Vagina (tissue), 2 donors: ENCODE measurements at places on chromosomes 2 and 18. TPM values are rescaled to one million over a fixed set of nuclear protein-coding genes. Genes with fewer than 3 reads are reported as not detected.

Gene IL36A
- 2.7 TPM for total RNA-seq

Gene MOCOS
- 2.2 TPM for total RNA-seq

Gene PRADC1
- total RNA-seq = 8.1 TPM

Gene BCL11A
- total RNA-seq = 48.4 TPM

Gene DOK1
- total RNA-seq = 20.1 TPM

Gene PLCD4
- total RNA-seq = 12.0 TPM

Gene VIT
- 56.5 TPM for total RNA-seq

Gene POTEJ
- total RNA-seq = not detected

Gene TNP1
- total RNA-seq = not detected

Gene COLEC12
- 18.9 TPM for total RNA-seq

Gene TSPYL6
- not detected for total RNA-seq

Gene NOSTRIN
- total RNA-seq = 30.0 TPM

Gene PRKD3
- 38.8 TPM for total RNA-seq

Gene FBLN7
- 11.5 TPM for total RNA-seq

Gene DNAH6
- 0.49 TPM for total RNA-seq

Gene LIPG
- 1.7 TPM for total RNA-seq

Gene ALMS1
- 25.0 TPM for total RNA-seq

Gene UGT1A7
- total RNA-seq = 4.9 TPM

Gene SLC14A1
- total RNA-seq = 3.4 TPM

Gene TEKT4
- not detected for total RNA-seq
